ENCODE measurements at places on chromosomes 3 and 15.

- DNase-seq = no peak
Observed at GRCh38 chr3:49358884-49359225, 702 bp upstream of the GPX1 start.

DNA sequence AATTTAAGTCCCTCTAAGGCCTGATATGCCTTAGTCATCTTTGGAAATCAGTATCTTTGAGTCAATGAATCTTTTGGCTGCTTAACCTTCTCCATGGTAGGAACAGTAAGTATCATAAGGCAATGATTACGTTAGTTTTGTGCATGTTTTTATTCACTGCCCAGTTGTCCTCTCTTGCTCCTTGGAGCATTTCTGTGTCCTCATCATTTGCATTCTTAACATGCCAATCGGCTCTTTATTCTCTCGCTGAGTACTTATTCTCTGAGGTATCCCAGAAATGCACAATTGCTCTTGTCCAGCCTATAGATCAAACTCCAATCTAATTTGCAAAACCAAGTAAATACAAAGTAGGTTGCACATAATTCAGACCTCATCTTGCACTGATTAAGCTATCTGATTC is 405.0 kb upstream of the IL12A start:
- DNase-seq = no peak

- no peak for DNase-seq
Observed at GRCh38 chr15:33089878-33090757, 104.4 kb downstream of the FMN1 start.

- no peak for DNase-seq
Observed at GRCh38 chr3:32384938-32385337, 6.7 kb upstream of the CMTM7 start.

- DNase-seq = no peak
Observed at GRCh38 chr3:98843266-98843959, 58.1 kb downstream of the DCBLD2 start.

DNA sequence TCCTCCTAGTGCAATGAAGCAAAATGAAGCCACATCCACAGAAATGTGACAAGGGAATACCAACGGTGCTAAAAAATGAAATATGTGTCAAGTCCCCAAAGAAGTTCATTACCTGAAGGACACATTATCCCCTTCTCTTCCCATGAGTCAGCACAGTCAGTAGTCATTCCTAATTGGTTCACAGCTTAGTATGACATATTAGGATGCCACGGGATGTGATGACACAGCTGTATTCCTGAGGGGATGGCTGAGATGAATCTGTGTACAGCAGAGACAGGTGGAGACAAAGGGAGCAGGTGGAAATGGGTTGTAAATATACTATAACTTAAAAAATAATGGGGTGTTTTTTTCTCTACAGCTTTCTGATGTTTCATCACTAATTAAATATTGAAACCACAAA is 273.4 kb downstream of the ARRDC4 start:
- DNase-seq = no peak

DNA sequence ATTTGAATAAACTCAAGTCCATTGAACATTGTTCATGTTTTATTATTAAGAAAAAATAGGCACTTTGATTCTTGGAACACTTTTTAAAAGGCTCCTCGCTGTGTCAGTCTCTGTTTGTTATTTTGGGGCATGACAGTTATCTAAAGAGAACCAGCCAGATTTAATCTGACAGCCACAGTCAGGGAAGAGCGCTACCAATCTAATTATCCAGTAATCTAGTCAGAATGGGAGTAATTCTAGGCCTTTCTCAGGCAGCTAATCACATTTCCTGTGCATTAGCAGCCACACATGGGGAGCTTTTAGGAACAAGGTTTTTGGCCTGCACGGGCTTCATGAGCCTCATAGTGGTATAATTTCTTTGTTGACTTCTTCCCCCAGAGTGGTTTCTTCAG is 362.2 kb downstream of the RBMS3 start:
- DNase-seq = no peak

GRCh38 chr3:162166543-162166942 is 669.9 kb downstream of the OTOL1 start:
- DNase-seq = no peak

DNA sequence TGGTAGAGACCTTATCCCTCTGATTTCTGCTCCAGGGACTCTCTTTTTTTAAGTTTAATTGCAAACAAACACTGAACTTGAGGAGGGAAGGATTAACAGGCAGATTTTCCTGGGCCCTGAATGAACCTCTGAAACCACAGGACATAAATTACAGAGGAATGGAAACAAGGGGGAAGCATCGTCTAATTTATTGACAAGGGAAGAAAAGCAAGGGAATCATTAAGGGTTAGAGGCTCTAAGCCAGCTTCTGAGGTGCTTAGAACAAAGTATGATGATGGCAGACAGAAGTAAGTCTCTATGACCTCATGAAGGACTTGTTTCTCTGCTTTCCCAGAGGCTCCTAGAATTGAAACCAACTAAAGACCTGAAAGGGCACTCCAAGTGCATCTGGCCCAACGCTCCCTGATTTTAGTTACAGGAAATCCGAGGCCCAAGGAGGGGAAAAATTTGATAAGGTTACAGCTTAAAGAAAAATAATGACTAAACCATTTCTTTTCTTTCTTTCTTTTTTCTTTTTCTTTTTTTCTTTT is 244.7 kb upstream of the NR2E3 start:
- DNase-seq = no peak

- no peak for DNase-seq
Observed at GRCh38 chr3:57436195-57436761, 107.9 kb downstream of the DNAH12 start.

- no peak for DNase-seq
Observed at GRCh38 chr15:43794269-43795037, 2.3 kb downstream of the SERF2 start.

DNA sequence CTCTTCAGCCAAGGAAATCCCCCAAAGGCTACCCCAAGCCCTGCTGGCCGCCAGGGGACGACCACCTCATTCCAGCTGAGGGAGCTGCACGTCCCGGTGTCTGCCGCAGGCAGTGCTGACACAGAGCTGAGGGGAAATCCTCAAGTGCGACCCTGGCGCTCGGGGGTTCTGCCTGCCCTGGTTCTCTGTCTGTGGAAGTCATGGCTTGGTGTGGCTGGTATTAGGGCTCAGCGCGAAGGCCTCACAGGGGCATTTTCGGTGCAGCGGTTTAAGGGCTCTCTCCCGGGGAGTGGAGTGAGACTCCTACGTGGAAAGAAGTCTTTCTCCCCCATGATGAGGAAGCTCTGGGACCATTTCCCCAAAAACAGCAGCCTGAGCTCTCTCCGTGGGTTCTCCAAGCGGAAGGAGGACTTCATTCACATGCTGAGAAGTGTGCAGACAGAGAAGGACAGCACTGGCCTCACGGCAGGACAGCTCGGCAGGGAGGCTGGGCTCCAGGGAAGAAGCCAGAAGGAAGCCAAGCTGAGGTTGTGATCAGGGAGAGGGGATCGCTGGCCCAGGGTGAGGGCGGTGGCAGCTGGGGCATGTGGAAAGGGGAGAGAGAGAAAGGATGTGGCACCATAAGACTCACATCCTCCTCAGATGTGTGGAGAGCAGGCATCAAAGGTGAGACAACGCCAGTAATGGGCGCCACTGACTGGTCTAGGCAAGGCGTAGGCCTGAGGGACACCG is 48.6 kb downstream of the KLF15 start:
- no peak for DNase-seq

- DNase-seq = no peak
Observed at GRCh38 chr15:32688151-32688639, 29.6 kb upstream of the GREM1 start.

GRCh38 chr15:83658430-83659416 is 4.8 kb downstream of the ADAMTSL3 start:
- DNase-seq = no peak

GRCh38 chr15:73994413-73994883 is at the start of gene PML:
TSS of gene PML (plus strand) at chr15:73994716. CDS start at chr15:73994813, 97 bp downstream.
- peak; percentile 89 for DNase-seq

DNA sequence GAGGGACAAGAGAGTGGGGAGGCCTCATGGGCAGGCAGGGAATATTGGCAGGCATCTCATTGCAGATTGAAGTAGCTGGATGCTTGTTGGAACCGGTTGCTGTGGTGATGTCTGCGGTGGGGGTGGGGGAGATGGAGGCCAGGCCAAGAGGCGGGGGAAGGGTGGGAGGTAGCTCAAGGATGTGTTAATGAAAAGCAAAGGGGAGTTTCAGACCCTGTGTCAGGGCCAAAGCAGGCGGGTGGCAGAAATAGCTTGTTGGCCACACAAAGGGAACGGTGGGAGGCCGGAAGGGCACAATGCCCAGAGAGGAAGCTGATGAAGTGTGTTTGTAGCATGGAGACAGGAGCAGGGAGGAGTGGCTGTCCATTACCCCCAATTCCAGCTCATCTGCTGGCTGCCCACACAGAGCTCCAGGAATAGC is 28.0 kb downstream of the CCDC33 start:
- no peak for DNase-seq

GRCh38 chr3:54846119-54846518 is 81.7 kb downstream of the LRTM1 start:
- no peak for DNase-seq

GRCh38 chr3:170809975-170810357 is 60.0 kb downstream of the RPL22L1 start:
- DNase-seq = no peak

DNA sequence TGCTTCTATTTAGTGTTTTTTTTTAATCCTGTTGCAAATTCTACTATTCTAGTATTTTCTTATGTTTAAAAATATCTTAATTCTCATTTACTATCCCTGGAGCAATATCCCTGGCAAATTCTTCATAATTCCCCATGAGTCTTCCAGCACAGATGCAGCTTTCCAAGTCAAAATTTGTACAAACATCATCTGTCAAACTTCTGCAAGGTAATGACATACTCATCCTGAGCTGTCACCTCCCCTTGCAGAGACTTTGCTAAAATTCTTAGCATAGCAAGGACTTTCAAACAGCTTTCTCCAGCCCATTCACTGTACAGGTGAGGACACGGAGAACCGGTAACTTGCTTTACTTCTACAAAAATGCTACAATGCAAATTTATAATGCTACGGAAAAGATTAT is 28.6 kb upstream of the VGLL4 start:
- DNase-seq = no peak

- no peak for DNase-seq
Observed at GRCh38 chr15:56660943-56661342, 72.4 kb downstream of the ZNF280D start.

GRCh38 chr15:86555098-86555497 is 475.4 kb downstream of the AGBL1 start:
- no peak for DNase-seq

DNA sequence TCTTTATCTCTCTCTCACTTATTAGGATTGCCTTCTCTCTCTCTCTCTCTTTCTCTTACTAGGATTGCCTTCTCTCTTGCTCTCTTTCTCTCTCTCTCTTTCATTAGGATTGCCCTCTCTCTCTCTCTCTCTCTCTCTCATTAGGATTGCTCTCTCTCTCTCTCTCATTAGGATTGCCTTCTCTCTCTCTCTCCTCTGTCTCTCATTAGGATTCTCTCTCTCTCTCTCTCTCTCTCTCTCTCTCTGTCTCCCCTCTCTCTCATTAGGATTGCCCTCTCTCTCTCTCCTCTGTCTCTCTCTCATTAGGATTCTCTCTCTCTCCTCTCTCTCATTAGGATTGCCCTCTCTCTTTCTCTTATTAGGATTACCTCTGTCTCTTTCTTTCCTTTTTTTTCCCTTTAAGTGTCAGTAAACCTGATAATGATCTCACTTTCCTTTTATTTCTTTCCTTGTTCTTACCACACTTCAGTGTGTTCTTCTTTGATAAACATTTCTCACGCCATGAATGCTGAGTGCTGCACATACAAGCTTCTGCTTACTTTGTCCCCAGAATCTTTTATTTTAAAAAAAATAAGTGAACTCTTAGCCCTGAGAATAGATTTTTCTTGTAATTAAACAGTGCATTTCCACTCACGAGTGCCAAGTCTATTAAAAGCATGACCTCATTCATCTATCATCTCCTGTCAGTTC is 243.4 kb upstream of the TBC1D5 start:
- no peak for DNase-seq

- no peak for DNase-seq
Observed at GRCh38 chr3:8895829-8896228, 67.4 kb downstream of the RAD18 start.

DNA sequence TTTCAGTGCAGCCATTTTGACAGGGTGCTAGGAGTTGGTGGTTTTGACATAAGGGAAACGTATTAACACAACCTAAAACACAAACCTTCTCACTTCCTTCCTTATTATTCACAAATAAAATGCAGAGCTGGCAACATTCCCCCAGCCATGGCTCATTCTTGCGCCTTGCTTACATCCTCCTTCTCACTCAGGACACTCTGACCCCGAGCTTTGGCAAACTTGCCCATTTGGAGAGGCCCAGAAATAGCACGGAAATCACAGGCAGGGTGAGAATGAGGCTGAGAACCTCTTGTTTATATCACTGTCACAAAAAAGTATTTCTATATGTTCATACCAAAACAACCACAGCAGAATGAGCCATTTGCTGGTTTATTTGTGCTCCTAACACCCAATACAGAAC is 244.3 kb downstream of the NTRK3 start:
- no peak for DNase-seq

DNA sequence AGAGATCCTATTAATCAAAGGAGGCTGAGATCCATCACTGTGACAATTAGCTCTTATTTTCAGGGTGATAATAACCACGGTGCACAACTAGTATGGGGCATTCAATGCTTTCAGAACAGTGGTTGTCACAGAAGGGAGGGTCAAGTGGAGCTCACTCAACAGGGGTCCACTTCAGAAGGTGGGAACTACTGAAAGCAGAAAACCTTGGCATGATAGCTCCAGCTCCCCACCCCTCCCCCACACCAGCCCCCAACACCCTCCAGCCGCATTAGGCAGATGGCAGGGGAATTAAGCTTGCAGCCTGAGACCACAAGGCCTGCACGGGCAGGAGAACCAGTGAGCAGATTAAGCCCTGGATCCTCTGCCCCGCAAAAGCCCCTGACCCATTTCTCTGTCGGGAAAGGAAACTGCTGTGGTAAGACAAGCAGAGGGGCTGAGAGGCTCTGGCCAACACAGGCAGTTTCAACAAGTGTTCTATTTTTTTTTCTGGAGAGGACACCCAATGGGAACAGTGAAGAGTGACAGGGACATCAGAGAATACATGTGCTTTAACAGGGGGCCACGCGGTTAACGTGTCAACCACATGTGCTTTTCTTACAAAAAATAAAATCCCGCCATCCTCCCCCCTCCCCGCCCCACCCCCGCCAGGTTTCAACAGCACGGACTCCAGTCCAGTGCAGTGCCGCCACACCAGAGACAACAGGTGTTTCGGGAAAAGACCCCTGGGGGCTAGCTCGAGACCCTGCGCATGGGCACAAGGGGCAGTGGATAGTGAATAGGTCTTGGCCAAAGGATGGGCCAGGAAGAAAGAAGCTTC is 997 bp downstream of the FYCO1 start:
- DNase-seq = no peak
